Hematopoietic multipotent progenitor cell (in vitro differentiated cells): ENCODE measurements at places on chromosomes 16 and 17.

DNA sequence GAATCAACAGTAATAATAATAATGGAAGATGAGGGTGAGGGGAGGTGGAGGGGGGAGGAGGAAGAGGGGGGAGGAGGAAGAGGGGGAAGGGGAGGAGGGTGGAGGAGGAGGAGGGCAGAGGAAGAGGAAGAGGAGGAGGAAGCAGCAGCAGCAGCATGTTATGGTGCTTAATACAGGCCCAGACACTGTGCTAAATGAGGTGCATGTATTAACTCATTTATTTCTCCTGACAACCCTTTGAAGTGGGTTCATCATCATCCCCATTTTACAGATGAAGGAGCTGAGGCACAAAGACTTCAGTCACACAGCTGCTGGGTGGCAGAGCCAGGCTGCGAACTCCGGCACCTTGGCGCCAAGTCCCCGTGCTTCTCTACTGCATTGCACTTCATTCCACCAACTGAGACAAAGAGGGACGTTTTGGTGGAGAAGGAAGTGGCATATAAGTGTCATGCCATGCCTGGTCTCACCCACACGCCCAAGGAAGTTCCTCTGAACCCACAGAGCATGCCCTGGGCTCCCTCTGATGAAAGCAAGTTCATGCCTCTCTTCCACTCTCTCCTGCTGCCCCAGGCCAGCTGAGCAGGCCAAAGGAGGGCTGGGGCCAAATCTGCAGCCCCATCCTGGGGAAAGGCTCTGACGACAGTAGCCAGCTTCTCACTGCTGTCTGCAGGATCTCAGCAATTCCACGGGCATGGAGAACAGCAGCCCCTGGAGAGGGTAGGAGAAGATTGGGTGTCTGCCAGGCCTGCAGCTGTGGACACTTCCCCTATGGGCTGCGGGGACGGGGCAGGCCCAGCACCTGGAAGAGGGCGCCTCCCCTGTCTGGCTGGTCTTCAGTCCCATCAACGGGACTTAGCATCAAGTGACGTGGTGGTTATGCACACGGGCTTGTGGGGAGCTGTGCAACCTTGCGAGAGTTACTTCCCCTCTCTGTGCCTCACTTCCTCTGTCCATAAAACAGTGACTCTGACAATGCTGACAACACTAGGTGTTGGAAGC, 21.8 kb downstream of the XYLT1 start:
- no peak for DNase-seq

DNA sequence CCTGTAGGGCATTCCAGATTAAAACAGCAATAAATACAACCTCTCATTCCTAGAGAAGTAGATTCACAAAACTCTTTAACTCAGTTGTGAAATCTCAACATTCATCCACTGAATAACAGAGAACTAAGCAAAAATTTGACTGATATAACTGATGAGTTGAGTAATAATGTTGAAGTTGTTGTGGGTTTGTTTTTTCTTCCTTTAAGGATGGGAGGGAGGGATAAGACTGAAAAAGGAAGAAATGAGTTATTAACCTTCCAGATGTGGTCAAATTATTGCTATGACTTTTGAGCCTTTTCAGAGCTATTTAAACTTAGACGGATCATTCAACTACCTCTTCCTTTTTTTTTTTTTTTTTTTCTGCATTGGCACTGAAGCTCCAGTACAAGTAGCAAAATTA, 38.6 kb downstream of the SKAP1 start:
- DNase-seq: no peak

GRCh38 chr17:62627219-62627903, at the start of gene MRC2:
MRC2 (plus strand) TSS chr17:62627670; CDS start chr17:62627803, 133 bp downstream.
- DNase-seq: peak; percentile 57

GRCh38 chr16:80041410-80041809, 440.9 kb upstream of the MAF start:
- DNase-seq: no peak

- no peak for DNase-seq
Observed at GRCh38 chr17:708132-708531, 6.5 kb downstream of the VPS53 start.

- DNase-seq: peak; percentile 65
Observed at GRCh38 chr17:38926293-38927070, 1.1 kb downstream of the LASP1NB start.

GRCh38 chr16:85750827-85751697, at the start of gene C16orf74:
C16orf74 (minus strand) TSS chr16:85751096; CDS start chr16:85735217, 15,879 bp downstream.
- DNase-seq: no peak

GRCh38 chr17:16989230-16989952, 17.5 kb upstream of the TNFRSF13B start:
- DNase-seq: peak; percentile 13

DNA sequence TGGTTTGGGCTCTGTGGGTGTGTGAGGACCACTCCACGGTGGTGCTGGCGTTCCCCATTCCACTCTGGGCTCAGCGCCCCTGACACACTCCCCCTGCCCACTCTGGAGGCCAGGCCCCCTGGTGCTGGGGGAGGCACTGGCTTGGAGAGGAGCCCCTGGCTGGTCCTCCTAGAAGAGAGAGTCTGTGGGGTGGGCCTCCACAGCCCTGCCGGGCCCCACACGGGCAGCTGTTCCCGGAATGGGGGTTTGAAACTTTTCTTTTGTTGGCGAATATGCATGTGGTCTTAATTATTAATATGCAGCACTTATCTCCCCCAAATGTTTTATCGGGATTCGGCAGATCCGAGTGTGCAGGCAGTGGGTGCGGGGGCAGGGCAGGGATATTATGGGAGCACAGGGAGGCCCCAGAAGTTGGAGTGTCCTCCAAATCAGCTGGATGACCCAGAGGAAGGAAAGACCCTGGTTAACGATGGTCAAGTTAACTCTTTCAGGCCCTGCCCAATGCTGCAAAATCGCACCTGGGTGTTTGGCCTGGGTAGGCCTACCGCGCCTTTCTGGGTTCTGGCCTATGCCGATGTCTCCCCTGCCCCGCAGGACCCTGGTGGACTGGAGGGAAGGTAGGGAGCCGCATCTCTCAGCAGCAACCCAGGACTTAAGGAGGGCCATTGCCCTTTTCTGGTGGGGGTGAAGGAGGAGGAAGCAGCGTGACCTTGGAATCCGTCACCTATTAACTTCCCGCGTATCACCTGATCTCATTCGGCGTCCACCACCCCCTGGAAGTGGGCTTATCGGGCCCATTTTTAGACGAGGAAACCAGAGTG, 36.0 kb downstream of the TMEM235 start:
- DNase-seq: no peak

- DNase-seq: no peak
Observed at GRCh38 chr17:46179375-46179999, 13.7 kb downstream of the KANSL1 start.

GRCh38 chr17:15346066-15346595, 4.7 kb upstream of the TEKT3 start:
- DNase-seq: no peak

- no peak for DNase-seq
Observed at GRCh38 chr17:7916385-7916682, 245 bp upstream of the RNF227 start.

- no peak for DNase-seq
Observed at GRCh38 chr16:23679986-23680336, 1.3 kb downstream of the PLK1 start.

DNA sequence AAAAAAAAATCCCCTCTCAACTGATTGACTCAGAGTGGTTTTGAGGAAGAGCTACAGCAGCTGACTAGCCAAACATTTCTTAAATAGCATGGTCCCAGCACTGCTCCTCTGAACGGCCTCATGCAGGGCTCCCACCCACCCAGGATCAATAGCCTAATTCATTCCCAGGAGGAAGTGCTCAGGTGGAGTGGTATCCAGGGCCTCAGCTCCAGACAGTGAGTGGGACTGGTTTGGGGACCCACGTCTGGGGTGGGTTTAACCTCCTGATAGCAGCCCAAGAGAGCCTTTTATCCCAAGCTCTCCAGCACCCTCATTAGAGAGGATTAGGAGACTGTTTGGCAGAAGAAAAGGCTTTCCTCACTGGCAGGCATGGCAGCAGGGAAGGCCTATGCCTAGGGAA, 68.5 kb upstream of the CDH5 start:
- DNase-seq: no peak
